H4 (cell line): ENCODE measurements at places on chromosomes 7 and 10.

GRCh38 chr7:107874605-107875446 is 16.2 kb upstream of the DLD start:
- DNase-seq = peak; percentile 65

DNA sequence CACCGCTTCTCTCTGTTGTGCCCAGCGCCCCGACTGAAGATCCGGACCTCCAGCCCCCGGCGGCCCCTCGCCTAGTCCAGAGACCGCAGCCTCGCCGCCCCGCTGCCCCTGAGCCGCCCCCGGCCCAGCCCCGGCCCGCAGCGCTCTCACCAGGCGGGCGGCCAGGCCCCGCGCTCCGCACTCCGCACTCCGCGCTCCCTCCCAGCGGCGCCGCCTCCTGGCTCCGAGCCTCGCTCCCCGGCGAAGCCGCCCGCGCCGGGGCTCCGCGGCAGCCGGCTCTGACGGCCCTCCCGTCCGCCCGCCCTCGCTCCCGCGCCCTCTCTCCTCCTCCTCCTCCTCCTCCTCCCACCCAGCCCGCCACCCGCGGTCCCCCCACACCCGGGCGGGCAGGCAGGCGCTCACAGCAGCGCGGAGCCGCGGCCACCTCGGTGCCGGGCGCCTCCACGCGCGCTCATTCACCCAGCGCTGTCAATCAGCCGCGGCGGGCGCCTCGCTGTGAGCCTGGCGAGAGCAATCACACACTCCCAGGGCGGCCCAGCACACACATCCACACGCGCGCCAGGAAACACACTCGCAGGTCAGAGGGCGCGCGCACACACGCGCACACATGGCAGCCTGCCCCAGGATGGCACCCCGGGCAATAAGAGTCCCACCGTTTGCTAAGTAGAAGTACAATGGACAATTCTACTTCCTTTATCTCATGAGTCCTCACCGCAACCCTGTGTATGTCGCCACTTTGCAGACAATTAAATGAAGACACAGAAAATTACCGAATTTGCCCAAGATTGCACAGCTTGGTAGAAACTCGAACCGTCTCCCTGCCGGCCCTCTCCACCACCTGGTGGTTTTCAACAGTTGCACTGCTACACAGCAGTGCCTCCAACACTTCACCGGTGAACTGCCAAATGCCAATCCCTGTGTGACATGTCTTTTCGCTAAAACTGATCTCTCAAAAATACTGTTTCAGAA is at the start of gene PRRT4:
PRRT4 (minus strand) TSS at position 280 of the 969 bp plus-strand sequence.
- no peak for DNase-seq

- DNase-seq = peak; percentile 49
Measured at GRCh38 chr7:138785587-138786437, 12.0 kb upstream of the TMEM213 start.

GRCh38 chr7:69585169-69585568 is 13.1 kb upstream of the AUTS2 start:
- DNase-seq = no peak

GRCh38 chr7:71477441-71477840 is 345.5 kb downstream of the GALNT17 start:
- no peak for DNase-seq

GRCh38 chr10:62550173-62550572 is 176.0 kb downstream of the ZNF365 start:
- DNase-seq = no peak

DNA sequence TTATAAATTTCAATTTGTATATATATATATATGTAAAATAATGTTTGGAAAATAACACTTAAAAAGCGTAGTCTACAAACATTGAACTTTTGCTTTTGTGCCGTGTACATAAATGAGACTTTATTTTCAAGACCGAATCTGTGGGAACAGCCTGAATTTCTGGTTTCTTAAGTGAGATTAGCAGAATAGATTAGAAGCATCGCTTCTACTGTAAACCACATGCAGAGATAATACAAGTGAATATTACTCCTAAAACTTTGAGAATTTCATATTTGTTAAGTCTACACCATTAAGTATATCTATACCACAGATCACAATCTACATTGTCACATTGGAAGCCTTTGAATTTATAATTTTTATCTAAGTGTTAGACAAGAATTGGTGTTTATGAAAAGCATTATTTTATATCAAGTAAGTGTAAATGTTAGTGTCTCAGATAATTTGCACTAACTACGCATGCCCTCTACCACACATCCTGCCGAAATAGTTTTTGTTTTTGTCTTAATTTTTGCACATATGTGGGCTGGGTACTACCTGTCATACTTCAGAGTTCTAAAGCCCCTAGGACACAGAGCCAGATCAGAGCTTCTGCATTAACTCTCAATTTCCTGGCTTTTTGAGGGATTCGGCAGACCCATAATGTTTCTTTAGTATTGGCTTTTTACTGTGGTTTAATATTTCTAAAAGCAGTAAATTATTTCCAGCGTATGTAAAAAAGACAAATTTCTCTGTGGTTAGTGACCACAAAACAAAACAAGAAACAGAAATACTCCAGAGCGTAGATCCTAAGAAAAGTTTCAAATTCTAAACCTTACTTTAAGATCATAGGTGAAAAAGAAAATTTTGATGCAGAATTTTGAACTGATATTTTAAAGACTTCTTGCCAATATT is 20.0 kb downstream of the TWIST1 start:
- DNase-seq = no peak

DNA sequence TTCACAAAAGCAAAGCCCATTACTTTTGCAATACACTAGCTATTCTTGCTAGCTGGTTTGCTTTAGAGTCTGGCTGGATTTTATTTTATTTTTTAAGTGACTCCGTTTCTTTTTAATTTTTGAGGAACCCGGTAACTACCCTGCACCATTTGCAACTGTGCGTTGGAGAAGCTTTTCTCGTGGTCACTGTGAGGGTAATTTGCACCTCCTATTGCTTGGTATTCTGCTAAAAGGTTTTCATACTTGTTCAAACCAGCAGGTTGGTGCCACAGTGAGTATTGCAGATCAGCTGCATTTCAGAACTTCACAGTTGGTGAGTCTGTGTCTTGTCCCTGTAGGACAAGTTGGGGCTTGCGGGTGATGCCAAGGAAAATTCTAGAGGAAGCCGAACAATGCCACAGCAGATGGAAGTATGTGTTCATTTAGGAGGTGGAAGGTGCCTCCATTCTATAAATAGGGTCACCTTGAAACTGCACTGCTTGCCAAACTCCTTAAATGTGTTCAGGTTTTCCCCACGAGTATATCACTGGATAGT is 3.9 kb upstream of the NMT2 start:
- no peak for DNase-seq

GRCh38 chr7:24945899-24946298 is 34.1 kb downstream of the OSBPL3 start:
- DNase-seq = no peak

- DNase-seq = peak; percentile 91
Measured at GRCh38 chr7:94190599-94191061, 186.5 kb upstream of the BET1 start.

DNA sequence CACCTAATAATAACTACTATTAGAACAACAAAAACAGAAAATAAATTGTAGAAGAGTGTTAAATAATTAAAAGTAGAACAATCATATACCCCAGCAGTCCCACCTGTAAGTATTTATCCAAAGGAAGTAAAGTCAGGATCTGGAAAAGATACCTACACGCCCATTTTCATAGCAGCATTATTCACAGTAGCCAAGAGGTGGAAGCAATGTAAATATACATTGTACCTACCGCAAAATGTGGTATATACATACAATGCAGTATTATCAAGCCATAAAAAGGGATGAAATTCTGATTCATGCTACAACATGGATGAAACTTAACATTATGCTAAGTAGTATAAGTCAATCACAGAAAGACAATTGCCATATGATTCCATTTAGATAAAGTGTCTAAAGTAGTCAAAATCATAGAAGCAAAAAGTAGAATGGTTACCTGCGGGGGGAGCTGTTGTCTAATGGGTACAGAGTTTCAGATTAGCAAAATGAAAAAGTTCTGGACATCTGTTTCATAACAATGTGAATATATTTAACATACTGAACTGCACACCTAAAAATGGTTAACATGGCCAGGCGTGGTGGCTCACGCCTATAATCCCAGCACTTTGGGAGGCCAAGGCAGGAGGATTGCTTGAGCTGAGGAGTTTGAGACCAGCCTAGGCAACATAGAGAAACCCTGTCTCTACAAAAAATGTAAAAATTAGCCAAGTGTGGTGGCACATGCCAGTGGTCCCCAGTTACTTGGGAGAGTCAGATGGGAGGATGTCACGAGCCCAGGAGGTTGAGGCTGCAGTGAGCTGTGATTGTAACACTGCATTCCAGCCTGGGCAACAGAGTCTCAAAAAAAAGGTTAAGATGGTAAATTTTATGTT is 6.0 kb upstream of the TMED4 start:
- DNase-seq = peak; percentile 69

DNA sequence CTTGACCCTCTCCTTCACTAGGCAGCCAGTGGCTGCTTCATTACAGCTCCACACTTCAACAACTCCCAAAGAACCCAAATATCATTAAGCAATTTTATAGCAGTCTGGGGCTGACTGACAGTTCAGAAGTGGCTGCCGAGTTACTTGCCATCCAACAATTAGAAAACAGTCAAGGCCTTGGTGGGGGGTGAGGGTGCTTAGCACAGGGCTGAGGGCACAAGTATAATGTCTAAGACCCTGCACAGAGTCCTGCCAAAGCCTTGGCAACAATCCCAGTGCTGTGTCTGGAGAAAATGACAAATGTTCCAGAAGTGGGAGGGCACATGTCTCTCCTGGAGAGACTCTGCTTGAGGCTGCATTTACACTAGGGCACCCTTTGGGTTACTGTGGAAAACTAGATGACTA is 71.1 kb downstream of the CXCL12 start:
- DNase-seq = no peak

- peak; percentile 100 for DNase-seq
Measured at GRCh38 chr7:44735403-44736165, 13.1 kb upstream of the ZMIZ2 start.

GRCh38 chr10:12500381-12501303 is 151.3 kb downstream of the CAMK1D start:
- DNase-seq = peak; percentile 44
